ENCODE measurements at places on chromosomes 4 and X.

- no peak for DNase-seq
Observed at GRCh38 chrX:11209798-11210414, 83.3 kb upstream of the AMELX start.

GRCh38 chrX:17078031-17078720 lies 131.7 kb downstream of the REPS2 start:
- DNase-seq = no peak

- no peak for DNase-seq
Observed at GRCh38 chr4:155039162-155039561, 169.3 kb upstream of the NPY2R start.

DNA sequence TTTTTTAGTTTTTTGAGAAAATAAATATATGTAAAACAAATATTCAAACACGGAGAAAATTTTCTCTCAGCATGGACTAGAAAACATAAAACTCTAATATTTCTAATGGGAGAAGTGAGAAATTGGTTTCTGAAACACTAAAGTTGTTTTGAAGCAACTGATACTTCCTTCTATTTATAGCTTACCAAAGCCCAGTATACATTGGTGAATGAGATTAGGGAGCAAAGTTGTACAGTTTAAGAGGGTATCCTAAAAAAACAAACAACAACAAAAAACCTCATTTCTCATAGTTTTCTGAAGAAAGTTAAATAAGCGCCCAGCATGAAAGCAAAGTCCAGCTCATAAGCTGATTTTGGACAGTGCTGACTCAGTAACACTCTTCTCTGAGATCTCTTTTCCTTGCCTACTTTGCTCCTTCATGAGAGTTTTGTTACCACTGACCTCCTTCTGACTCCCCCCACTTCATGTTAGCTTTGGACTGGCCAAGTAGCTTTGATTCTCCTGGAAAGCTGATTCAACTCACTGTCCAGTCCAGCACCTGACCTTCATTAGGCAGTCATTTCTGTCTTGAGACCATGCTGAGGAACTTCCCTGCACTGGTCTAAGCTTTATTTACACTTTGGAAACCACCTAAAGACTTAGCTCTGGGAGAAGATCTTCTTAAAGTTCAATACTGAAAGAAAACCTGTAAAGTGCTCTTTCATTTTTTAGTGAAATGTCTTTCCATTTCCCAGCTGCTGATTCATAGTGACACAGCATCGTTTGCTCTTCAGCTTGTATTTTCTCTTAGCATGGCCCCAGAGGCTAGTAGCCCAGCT lies 21.8 kb upstream of the P2RY10 start:
- no peak for DNase-seq

- DNase-seq = no peak
Observed at GRCh38 chr4:77187322-77187721, 30.3 kb downstream of the CCNG2 start.

DNA sequence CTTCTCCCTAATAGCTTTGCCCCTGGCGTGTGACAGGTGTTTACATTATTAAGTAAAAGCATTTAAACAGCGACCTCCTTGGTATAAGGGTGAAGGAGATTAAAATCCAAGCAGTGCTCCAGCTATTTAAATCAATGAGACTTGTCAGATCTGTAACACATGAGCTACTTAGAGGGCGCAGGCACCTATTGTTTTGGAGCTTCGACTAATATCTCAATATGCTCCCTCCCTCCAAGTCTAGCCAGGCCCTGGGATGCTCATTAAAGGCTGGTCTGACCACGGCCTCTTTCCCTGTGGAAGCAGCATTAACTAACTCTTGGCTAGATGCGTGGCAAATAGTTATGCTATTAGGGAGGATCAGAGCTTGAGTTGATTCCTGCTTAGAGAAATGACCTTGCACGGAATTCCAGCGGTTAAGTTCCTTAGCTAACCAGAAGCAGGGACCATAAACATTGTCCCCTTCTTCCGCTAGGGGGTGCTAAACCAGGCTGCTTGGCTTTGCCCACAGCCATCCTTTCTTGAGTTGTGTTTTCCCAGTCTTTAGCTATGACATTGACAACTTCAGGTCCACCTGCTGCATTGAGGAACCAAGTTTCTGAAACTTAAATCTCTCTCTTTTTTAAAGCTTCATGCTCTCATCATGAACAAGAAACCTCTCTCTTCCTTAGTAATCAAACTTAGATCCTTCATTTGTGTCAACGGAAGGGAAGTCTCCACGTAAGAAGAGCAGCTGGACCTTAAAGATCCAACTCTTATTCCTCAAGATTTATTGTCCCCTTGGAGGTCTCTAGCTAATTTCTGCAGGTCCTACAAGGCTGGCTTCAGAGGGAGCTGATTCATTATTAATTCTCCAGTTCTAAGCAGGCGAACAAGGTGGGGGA lies 80.7 kb upstream of the IGFBP7 start:
- peak; percentile 40 for DNase-seq

GRCh38 chrX:1673337-1673736 lies 58.5 kb downstream of the ASMT start:
- no peak for DNase-seq

DNA sequence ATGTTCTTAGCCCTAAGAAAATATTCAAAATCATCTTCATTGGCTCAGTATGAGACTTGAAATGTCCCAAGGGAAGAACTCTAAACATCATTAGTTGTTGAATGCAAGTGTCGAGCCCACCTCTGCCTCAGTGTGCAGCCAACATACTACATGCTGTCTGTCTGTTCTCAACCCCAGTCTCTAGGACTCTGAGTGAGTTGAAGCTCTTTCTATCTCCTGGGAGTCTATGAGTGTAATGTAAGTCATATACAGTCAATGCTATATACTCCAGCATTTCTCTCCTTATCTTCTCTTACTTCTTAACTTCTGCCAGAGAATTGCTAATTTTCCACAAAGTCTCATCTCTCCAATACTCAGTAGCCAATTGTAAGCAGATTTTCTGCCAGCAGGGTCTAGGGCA lies 61.3 kb downstream of the SPATA18 start:
- DNase-seq = no peak

DNA sequence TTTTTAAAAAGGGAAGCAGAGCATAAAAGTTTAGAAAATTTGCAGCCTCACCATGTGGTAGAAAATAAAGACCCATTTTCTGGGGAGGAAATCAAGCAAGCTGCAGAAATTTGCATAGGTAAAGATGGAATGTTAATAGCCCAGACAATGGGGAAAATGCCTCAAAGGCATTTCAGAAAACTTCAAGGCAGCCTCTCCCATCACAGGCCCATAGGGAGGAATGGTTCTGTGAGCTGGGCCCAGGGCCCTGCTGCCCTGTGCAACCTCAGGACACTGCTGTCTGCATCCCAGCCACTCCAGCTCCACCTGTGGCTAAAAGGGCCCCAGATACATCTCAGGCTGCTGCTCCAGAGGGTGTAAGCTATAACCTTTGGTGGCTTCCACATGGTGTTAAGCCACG lies 137.9 kb downstream of the INPP4B start:
- no peak for DNase-seq

- no peak for DNase-seq
Observed at GRCh38 chrX:10660171-10660570, 39.8 kb upstream of the MID1 start.

DNA sequence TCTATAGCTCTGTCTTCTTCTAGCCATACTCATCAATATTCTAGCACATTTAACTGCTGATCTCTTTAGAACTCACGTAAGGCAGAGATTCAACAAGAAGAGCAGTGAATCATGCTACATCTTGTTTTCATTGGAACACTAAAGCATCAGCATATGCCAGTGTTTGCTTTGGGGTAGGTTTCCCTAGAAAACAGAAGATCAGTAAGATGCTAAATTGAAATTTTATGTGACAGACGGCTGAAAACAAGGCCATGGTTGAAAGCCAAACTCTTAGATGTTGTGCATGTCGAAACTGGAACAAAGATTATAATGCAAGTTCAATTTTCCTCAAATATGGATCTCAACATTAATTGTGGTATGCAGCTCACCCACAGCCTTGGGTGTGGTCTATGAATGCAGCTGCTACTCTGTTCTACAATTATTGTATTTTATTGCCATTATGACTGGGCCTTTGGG lies 107.6 kb downstream of the PDLIM5 start:
- no peak for DNase-seq

DNA sequence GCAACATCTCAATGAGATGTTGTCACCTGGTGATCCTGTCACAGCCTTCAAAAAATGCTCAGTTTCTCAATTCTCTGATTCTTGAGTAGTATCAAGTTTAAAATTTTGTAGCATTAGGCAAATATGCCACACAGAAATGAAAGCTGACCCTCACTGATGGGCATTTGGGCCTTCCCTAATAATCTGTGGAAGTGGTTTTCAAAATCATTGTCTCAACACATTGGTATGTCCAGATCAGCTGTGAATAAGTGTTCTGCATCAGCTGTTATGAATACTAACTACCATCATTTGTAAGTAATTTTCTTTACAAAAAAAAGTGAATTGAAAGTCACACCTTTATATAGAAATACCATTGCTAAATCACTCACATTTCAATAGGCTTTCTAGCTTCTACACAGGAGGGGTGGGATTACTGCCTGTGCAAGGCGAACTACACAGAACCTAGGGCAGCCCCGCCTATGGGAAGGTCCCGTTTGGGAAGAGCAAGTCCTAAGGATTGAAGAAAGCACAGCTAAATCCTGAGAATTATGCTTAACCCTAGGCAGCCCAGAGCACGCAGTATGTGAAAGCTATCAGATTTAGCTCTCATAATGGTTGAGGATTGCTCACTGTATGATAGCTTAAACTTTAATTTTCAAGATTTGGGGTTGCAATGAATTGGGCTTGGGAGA lies 73.4 kb downstream of the GPC3 start:
- no peak for DNase-seq

DNA sequence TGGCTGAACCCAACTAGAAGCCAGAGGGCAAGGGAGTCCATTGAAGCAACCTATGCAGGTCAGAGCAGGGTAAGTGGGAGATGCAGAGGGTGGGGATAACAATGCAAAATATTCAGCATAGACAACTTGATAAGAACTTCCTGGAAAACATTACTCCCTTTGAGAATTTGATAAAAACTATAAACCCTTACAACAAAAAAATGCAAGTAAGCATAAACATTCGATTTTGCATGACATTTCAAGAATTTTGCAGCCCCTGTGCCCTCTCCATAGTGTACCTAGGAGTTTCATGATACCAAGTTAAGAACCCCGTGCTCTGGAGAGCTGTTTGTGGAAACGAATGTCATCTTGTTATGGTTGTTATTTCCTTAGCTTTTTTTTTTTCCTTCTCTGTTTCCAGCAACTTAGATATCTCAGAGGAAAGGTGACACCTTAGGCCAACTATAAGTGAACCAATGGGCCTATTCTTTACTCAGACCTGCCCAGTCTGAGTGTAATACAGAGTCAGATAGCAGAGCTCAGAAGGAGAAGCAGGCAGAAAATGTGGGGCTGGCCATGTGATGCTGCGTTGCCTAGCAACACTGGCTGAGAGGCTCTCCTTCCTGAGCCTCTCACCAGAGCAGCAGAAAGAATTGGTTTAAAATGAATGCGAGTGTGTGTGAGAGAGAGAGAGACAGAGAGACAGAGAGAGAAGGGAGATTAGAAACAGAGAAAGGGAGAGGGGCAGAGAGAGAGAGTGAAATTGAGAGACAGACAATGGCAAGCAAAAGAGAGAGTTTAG lies 36.7 kb upstream of the GABRQ start:
- DNase-seq = no peak

DNA sequence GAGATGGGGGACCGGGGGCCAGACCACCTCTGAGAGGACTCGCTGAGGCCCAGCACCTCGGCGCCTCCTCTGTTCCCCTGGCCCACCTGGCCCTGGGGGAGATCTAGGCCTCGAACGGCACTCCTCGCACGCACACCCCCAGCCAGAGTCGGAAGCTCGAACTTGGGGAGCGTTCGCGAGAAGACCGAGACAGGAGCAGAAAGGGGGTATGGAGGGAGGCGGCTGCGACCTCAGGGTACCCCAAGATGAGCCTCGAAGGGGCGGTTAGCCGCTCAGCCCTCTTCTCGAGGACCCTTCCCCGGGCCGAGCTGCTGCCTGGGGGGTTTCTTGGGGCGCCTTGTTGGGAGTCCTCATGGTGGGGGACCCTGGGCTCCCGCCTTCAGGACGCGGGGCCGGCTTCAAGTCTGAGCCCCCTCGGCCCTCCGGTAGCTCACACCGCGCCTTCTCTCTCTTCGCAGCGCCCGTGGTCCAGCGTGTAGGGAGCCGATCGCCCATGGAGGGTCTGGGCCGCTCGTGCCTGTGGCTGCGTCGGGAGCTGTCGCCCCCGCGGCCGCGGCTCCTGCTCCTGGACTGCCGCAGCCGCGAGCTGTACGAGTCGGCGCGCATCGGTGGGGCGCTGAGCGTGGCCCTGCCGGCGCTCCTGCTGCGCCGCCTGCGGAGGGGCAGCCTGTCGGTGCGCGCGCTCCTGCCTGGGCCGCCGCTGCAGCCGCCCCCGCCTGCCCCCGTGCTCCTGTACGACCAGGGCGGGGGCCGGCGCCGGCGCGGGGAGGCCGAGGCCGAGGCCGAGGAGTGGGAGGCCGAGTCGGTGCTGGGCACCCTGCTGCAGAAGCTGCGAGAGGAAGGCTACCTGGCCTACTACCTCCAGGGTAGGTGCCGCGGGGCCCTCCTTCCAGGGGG lies 706 bp downstream of the DUSP9 start:
- DNase-seq = no peak

DNA sequence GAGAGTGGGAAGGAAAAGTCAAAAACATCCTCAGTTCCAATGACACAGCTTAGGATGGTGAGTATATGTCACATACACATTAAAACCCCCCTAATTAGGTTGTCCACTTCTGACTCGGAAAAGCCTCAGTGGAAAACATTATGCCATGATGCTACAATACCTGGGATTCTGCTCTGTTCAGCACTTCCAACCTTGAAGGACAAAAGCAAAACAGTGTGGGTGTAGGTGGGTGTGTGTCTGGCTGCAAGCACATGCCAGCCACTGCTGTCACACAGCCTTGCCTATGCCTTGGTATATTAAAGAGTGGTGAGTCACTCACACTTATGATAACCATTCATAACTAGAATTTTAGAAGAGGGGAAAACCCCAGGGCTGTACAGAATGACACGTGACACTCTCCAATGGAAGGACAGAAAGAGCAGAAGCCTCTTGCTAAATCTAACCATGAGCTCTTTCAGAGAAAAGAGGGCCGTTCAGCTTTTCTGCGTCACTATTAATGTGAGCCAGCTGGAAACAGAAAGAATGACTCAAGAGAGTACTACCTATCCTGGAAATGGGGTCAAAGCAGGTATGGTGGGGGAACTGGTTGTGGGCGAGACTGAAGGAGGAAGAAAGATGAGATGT lies 159.6 kb downstream of the TET2 start:
- DNase-seq = no peak

DNA sequence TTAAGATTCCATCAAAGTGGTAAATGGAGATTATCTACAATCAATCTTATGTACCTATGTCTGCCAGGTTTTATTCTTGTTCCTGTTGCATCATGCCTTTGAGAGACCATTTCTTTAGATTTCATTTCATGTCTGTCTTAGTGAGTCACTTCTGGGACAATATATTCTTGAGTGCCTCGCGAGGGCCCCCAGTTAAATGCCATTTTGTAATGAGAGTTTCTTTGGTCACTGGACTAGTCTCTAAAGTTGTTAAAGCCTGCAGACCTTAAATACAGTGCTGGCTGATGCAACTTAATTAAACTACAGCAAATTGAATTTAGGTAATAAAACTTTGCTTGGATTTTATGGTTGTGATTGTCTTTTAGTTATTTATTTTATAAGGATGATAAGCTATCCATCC lies 87.2 kb upstream of the PITX2 start:
- DNase-seq = no peak

All from progenitor cell of endocrine pancreas (in vitro differentiated cells).